ENCODE measurements at places on chromosomes 7 and 10. TPM values are rescaled to one million over a fixed set of nuclear protein-coding genes. Genes with fewer than 3 reads are reported as not detected.
A peak's percentile ranks its signal among the peaks of the same experiment; 100 is the strongest.

HOXA5 gene
- total RNA-seq: 12.6 TPM

FXYD4 gene
- not detected for total RNA-seq

IFIT1B gene
- total RNA-seq: not detected

PRTFDC1 gene
- total RNA-seq: 35.4 TPM

LEP gene
- not detected for total RNA-seq

DNA sequence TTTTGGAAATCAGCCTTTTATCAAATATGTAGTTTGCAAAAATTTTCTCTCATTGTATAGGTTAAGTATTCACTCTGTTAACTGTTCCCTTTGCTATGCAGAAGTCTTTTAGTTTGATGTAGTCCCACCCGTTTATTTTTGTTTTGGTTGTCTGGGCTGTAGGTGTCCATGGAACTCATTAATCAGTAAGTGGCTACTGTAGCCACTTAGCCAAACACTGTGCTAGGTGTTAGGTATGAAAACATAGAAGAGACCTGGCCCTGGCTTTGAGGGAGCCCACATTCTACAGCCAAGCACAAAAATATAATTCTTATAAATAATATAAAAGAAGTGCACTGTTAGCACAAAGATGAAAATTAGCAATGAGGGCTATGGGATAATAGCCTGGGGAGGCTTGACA, 133.5 kb downstream of the ETV1 start:
- H3K4me3 ChIP-seq: no peak overlapping the region
- H3K4me1 ChIP-seq: peaks cover 10% of the 10 kb centered on the region
- DNase-seq: no peak
- no peak overlapping the region for H3K27ac ChIP-seq
- H3K27me3 ChIP-seq: no peaks in the 10 kb centered on the region
- no peaks in the 10 kb centered on the region for H3K36me3 ChIP-seq

GRCh38 chr10:69955211-69955805, 97.3 kb upstream of the MACROH2A2 start:
- H3K4me1 ChIP-seq: no peaks in the 10 kb centered on the region
- no peak for DNase-seq
- H3K36me3 ChIP-seq: no peaks in the 10 kb centered on the region
- no peak overlapping the region for H3K4me3 ChIP-seq

DNA sequence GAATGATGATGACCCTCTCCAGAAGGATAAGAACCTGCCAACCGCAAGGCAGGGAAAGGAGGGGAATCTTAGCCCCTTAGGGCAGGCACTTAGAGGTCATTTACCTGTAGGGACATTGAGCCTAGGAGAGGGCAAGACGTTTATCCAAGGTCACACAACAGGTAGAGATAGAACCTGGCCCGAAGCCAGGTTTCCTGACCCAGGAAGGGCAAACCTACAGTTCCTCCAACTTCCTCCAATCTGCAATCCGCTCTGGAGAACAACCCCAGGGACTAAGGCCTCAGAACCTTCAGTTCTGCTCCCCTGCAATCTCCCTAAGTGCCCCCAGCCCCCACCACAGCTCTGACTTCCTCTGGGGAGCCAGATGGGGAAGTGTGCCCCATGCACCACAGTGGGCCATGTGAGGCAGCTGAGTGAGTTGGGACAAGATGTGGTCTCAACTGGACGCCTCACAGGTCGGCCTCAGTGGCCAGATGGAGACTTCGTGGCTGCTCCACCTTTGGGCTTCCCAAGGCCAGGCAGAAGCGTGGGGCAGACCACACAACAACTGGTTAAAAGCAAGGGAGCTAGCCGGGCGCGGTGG, 1.4 kb upstream of the PSAP start:
- no peak for DNase-seq
- H3K4me3 ChIP-seq: peak overlapping the region; percentile 91
- H3K36me3 ChIP-seq: peaks cover 2% of the 10 kb centered on the region
- H3K4me1 ChIP-seq: peaks cover 28% of the 10 kb centered on the region
- no peak overlapping the region for H3K27ac ChIP-seq

DNA sequence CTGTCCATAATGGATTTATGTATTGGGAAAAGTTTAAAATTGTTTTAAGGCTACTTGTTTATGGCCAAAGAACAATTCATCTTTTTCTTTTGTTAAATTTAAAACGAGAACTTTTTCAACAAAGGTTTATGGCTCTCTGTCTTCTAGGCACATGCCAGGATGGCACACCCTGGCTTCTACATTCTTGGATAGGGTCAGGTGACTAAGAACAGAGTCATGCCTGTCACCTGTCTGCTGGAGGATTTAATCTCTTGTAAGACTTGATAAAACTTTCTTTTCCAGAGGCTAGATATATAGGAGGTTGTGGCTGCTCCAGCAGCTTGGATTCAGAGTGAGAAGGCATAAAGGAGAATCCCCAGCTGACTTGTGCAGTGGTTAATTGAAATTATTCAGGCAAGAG, 915.4 kb downstream of the GATA3 start:
- H3K36me3 ChIP-seq: no peaks in the 10 kb centered on the region
- H3K4me1 ChIP-seq: no peaks in the 10 kb centered on the region
- H3K4me3 ChIP-seq: no peak overlapping the region
- peaks cover 12% of the 10 kb centered on the region for H3K27me3 ChIP-seq

GRCh38 chr7:131607291-131608115, 51.1 kb upstream of the PODXL start:
- peaks cover 5% of the 10 kb centered on the region for H3K4me1 ChIP-seq
- no peak overlapping the region for H3K4me3 ChIP-seq
- no peaks in the 10 kb centered on the region for H3K36me3 ChIP-seq
- no peak overlapping the region for H3K27ac ChIP-seq
- no peak for DNase-seq

GRCh38 chr10:5814110-5815107, 1.2 kb upstream of the GDI2 start:
- H3K36me3 ChIP-seq: no peaks in the 10 kb centered on the region

DNA sequence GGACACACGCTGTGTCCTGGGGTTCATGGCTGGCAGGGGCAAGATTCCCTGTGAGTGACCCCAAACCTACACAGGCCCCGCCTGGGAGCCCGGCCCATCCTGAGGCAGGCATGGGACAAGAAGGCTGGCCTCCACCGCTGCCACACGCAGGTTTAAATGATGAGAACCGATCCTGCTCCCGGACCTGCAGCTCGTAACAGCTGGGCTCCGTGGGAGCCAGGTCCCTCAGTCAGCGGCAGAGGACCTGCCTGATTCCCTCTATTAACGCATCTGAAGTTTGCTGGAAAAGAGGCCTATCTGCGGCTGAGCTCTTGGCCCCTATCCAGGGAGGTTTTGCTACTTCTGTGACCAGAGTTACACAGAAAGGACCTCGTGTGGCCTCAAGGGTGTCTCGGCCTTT, 112.3 kb downstream of the VIPR2 start:
- peaks cover 11% of the 10 kb centered on the region for H3K27me3 ChIP-seq
- no peaks in the 10 kb centered on the region for H3K36me3 ChIP-seq
- DNase-seq: no peak
- H3K4me1 ChIP-seq: peaks cover 15% of the 10 kb centered on the region

GRCh38 chr10:37703833-37704382, 153.5 kb downstream of the ZNF248 start:
- H3K4me1 ChIP-seq: no peaks in the 10 kb centered on the region
- H3K4me3 ChIP-seq: no peak overlapping the region
- peaks cover 2% of the 10 kb centered on the region for H3K36me3 ChIP-seq

DNA sequence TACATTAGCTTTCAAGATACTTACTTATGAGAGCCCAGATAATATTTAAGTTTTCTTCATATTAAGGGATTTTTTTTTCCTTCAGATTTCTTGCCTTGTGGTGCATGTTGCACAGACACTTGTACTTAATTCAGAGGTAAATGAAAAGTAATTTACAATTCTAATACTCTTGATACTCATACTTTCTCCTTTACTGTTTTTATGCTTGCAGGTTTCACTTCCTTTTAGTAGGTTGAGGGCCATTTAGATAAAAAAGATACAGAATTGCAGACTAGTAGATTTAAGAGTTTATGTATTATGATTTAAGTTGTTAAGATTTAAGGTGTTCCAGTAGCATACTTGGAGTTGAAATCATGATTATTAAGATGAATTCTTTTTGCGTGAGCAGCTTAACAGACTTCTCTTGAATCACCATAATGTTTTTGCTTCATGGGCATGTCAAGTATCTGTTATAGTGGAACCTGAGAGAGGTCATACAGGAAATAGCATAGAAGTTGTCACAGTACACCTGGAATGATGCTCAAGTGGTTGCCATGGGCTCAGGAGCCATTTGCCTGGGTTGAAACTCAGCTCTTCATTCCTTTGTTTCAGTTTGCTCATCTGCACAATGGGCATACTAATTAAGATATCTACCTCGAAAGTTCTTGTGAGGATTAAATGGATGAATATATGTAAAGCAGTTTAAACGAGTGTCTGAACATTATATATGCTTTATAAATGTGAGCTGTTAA, 174.8 kb upstream of the PRPS1L1 start:
- H3K4me3 ChIP-seq: no peak overlapping the region
- DNase-seq: no peak
- H3K36me3 ChIP-seq: no peaks in the 10 kb centered on the region
- H3K27me3 ChIP-seq: no peaks in the 10 kb centered on the region
- H3K27ac ChIP-seq: no peak overlapping the region
